Naive B cell (primary cell): ENCODE measurements at places on chromosomes 1 and 21.
A peak's percentile ranks its signal among the peaks of the same experiment; 100 is the strongest.

DNA sequence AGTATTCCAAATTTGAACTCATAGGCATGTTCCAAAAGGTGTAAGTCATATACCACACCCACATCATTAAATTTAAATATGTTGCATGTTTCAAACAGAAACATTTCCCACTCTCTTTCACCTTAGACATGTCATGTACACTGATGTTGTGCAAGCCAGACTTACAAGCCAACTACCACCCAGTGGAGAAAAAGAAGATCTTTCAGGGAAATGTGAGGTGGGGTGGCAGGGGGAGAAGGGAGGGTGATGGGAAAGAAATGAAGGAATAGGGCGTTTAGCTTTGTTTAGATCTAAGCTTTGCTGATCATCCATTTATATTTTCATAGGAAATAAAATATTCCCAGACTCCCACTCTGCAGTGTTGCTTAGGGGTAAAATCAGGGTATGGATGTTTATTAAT, 1.6 kb downstream of the NEGR1 start:
- DNase-seq = no peak

DNA sequence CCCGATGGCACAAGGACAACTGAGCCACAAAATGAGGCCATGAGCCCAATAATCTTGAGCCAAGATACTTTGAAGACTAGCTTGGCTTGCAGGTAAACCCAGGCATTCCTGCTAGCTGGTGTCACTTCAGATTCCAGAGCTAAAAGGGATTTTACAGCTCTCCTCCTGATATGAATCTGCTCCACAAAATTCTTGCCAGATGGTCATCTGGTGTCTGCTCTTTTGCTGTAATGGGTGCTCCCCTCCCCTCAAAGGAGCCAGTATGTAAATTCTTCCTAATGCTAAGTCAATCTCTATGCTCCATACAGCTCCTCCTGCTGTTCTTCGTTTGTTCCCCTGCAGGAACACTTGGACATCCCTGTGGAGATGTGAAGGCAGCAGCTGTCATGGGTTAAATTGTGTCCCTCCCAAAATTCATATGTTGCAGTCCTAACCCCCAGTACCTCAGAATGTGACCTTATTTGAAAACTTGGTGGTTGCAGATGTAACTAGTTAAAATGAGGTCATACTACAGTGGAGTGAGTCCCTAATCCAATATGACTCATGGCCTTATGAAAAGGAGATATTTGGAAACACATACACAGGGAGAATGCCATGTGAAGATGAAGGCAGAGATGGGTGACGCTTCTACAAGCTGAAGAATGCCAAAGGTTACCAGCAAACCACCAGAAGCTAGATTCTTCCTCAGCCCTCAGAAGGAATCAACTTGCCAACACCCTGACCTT, 180.6 kb upstream of the PALMD start:
- DNase-seq = no peak

- DNase-seq = peak; percentile 58
Measured at GRCh38 chr21:34020005-34020847, 53.2 kb upstream of the MRPS6 start.

- DNase-seq = no peak
Measured at GRCh38 chr1:76124196-76124595, 49.6 kb downstream of the ST6GALNAC3 start.

DNA sequence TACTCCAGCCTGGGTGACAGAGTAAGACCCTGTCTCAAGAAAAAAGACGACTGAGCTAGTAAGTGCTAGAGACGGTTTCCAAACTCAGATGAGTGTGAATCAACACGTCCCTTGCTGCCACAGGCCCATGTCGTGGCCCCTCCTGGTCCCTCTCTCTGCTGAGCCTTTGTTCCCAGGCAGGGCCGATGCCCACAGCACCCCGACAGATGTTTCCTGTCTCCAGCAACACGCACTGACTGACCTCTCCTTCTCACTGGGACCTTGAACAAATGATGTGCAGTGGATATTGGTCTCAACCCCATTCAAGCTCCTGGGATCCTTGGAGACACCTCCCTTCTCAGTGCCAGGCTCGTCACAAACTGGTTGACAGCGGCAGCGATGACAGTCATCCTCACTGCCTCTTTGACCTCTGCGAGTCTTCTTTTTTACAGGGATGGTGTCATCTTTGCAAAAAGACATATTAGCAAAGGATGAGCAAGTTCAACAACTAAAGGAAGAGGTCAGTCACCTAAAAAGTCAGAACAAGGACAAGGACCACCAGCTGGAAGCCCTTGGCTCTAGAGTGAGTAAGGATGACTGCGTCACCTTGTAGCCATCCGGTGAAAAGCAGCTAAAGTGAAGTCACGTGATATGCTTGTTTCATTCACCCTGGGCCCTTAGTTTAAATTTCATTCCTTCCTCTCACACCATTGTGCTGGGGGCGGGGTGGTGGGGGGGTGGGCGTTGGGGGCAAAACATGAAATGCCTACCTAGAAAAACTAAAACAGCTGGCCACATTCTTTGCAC, 65.8 kb downstream of the FHAD1 start:
- DNase-seq = no peak

DNA sequence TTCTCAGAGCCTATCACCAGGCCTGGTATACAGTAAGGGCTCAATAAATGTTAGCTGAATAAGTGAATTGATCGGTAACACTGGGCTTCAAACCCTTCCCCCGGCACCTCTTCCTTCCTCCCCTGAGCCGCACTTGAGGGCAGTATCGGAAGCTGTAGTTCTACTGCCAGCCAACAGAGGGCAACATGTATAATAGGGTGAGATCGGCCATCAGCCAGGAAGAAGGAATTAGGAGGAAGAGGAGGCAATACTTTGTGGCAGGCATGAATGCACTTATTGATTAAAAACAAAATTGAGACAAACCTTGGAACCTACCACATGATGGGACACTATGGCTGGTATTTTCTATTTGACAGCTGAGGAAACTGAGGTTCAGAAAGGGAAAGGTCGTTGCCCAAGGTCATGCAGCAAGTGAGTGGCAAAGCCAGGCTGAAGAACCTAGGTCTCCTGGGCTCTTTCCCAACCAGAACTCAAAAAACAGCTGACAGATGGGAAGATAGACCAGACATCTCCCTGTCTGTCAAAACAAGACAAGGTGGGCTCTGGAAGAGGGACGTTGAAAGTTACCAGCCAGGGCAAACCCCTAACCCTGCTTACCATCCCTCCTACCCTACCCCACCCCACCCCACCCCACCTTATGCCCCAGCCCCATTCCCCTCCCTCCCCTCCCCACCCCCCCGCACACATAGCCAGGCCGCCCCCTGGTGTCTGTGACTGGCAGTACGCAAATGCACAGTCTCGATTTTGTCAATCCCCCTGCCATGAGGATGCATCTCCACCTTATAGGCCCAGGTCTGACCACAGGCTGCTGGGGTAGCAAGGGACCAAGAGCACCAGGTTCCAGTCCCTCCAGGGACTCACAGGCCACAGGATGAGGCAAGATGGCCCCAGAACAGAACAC, 107.3 kb upstream of the RUNX3 start:
- DNase-seq = peak; percentile 53

- peak; percentile 41 for DNase-seq
Measured at GRCh38 chr1:229478852-229479251, 29.3 kb downstream of the NUP133 start.

DNA sequence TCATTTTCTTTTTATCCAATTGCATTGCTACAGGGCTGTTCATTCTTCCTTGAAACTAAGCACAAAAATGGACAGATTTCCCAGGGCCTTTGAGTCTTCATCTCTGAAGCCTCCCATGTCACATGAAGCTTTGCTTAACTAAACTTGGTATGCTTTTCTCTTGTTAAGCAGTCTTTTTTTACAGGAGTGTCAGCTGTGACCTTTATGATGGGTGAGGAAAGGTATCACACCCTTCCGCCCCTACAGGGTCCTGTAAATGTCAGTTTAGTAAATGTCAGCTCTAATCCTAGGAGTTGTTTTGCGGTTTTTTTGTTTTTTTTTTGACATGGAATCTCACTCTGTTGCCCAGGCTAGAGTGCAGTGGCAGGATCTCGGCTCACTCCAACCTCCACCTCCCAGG, 2.6 kb upstream of the AGTRAP start:
- no peak for DNase-seq

DNA sequence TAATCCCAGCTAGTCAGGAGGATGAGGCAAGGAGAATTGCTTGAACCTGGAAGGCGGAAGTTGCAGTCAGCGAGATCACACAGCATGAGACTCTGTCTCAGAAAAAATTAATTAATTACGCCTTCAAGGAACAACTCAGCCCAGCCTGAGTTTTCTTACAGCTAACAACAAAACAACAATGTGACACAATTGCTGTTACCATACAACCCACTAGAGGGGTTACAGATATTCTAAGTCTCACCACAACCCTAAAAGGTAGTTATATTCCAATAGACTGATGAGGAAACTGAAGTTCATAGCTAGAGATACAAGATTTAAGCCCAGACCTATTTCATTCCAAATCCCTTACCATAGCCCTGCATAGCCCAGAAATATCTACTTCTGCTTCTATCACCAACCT, 2.9 kb upstream of the LRRC8C start:
- DNase-seq = no peak

DNA sequence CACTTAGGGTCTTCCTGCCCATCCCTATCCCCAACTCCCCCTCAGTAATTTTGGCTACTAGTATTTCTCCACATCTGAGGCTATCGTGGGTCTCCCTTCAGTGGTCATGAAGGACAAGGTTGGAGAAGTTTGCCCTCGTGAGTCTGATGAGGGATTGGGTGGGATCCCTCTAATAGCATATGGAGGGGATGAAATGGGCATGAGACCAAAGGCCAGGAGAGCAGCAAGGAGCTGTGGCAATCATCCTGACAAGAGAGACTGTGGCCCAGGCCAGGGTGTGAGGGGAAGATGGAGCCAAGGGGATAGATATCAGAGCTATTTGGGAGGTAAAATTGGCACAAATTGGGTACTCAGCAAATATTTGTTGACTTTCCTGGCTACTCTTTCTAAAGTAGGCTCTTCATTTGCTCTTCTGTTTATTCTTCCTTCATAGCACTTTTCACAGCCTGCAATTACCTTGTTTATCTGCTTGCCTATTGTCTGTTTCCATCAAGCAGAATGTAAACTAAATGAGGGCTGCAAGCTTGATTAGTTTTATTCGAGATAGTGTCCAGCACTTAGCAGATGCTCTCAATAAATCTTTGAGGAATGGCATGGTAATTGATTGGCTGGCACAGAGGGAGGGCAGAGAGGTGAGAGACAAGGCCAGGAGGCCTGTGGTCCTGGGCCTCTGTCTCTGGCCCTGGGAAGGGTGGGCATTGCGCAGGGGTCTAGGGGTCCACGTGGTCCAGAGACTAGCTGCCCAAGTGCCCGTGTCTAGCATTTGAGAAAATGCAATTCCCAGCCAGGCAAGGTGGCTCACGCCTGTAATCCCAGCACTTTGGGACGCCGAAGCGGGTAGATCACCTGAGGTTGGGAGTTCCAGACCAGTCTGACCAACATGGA, 1.5 kb upstream of the PLK3 start:
- no peak for DNase-seq

DNA sequence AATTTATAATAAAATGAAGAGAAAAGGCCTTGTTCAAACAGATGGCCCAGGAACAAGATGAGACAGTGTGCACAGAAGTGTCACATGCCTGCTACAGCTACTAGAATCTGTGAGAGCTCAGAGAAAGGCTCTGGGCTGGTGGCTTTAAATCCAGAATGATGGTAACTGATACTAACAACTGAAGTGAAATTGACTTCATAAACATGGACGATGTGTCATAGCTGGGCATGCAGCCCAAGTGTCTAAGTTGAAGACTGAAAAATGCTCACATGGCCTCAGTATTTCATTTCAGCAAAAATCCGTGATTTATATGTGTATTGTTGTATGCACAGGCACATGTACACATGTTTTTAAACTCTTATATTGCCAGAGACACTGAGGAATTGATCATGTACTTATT, 208.3 kb upstream of the RUNX1 start:
- no peak for DNase-seq

GRCh38 chr1:2303016-2303775, 75.1 kb downstream of the SKI start:
- DNase-seq = no peak

DNA sequence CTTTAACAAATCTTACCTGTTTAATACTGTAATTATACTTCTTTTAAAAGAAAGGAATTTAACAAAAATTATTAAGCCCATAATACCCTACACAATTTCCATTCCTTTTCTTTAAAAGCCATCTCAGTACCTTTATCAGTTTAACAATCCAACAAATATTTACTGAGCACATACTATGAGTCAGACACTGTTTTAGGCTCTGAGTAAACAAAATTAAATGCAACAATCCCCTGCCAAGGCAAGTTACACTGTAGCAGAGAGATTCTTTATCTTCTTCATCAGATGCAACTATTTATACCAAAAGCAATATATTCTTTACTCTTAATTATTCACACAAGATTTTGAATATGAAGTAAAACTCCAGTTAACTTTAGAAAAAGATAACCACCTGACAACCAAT, 12.0 kb downstream of the DENND1B start:
- no peak for DNase-seq

GRCh38 chr1:22074803-22075202, 22.3 kb downstream of the CDC42 start:
- no peak for DNase-seq
